Naive thymus-derived CD4-positive, alpha-beta T cell (primary cell): ENCODE measurements at places on chromosomes 7 and 10. TPM values are rescaled to one million over a fixed set of nuclear protein-coding genes. Genes with fewer than 3 reads are reported as not detected.

- DNase-seq = no peak
These were observed 1.5 kb downstream of the CWF19L1 start for GRCh38 chr10:100265821-100266485.

GRCh38 chr10:103894441-103894864, 23.5 kb downstream of the STN1 start:
- DNase-seq = no peak

GRCh38 chr10:104028146-104028545, 57.5 kb downstream of the COL17A1 start:
- DNase-seq = peak; percentile 15

DNA sequence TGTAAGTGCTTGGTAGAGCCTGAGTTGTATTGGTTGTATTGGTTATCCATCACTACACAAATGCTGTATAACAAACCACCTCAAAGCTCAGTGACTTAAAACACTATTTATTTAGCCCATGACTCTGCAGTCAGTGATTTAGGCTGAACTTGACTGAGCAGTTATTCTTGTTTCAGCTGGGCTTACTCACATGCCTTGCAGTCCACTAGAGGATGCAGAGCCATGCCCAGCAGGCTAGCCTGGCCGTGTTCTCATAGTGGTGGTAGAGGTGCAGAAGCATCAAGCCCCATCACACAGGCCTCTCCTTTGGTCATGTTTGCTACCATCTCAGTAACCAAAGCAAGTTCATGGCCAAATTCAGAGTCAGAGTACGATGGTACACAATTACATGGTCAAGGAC, 43.9 kb downstream of the LUC7L2 start:
- no peak for DNase-seq

- DNase-seq = no peak
These were observed 121.2 kb downstream of the EMX2 start for GRCh38 chr10:117663750-117664149.

DNA sequence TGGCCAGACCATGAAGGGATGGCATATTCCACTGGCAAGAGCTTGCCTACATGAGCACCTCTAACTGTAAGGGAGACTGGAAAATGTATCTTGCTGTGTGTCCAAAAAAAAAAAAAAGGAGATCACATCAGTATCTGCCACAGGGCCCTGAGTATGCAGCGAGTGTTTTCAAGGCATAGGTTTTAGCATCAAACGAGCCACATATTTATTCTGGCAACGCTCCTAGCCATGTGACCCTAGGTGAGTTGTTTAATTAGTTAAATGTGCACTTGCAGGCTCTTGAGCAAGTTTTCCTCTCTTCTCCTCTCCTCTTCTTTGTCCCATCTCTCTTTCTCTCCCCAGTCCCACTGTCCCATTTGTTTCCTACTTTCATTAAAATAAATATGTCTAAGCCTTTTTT, 428.7 kb upstream of the AKR1E2 start:
- no peak for DNase-seq

- no peak for DNase-seq
These were observed 9.2 kb upstream of the LRRC20 start for GRCh38 chr10:70391654-70392053.

DNA sequence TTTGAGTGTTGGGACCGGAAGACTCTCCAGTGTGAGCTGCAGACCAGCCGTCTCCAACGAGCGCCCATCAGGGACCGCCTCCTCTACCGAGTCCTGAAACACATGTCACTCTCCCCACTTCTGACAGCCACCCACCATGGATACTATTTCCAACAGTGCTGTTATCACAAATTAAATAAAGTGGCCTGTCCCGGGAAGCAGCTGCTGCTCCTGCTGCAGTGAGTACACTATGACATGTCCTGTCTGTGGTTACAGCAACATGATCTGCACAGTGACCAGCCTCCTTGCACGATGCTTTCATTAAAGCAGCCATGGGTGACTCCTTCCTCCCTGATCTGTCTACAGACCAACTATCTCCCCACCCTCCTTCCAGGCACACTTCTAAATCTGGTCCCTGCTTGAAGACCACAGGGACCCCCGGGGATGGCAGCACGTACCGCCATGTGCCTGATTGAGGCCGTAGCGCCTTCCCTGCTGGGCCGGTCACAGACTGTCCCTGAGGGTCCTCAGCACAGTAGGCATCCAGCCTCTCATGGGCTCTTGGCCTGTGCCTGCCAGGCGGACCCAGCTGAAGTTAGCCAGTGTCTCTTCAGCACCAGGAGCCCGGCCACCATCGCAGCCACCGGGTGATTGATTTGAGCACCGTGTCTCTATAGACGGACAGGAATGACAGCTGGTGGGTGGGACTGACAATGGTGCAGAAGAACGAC, 58.8 kb downstream of the TCERG1L start:
- DNase-seq = no peak

DNA sequence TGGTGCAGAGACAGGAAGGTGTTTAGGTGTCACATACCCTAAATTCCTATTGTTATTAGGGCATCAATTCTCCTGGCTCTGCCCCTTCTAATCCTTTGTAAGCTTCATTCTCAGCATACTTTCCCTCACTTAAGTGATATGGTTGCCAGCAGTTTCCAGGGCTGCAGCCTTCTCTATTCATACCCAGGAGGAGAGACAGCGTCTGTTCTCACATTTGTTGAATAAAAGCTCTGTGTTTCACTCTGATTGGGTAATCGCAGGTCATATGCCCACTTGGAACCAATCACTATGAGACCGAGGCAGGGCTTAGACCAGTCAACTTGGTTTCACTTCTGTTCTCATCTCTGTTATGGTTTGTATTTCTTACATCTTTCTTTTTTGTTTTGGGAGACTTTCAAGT, 109.6 kb upstream of the MTPN start:
- no peak for DNase-seq

DNA sequence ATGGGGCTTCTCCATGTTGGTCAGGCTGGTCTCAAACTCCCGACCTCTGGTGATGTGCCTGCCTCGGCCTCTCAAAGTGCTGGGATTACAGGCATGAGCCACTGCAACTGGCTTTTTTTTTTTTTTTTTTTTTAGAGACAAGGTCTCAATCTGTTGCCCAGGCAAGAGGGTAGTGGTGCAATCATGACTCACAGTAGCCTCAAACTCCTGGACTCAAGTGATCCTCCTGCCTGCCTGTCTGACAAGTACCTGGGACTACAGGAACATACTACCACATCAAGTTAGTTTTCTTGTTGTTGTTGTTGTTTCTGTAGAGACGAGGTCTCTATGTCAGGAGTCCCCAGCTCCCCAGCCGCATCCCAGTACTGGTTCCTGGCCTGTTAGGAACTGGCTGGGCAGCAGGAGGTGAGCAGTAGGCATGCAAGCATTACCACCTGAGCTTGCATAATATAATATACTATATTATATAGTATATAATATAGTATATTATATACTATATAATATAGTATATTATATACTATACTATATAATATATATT, 55.7 kb downstream of the TPK1 start:
- DNase-seq = no peak

DNA sequence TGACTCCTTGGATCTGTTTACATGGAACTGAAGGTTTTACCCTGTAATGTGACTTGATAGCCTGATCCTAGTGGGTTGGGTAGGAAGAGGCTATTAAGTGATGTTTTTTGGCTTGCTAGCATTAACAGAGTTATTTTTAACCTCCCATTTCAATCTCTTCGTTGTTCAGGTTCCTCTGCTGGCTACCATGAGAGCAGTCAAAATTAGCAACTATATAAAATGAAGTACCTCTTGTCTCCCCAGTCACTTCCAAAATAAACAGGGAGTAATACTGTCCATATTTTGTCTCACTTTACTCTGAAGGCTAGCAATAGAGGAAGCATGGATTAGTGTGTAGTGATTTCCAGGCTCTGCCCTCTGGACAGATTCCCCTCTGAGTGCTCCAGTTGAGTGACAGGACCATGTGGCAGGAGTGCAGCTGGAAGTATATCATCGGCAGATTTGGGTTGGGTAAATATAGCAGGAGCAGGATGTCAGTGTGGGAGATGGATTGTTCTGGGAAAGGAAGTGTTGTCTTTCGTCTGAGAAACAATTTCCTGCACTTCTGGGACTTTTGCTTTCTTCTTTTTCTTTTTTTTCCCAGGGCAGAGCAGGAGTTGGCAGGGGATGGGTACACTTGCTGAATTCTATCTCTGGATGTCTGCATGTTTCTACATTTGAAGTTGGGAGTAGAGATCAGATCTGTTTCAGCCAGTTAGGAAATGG, 35.2 kb downstream of the GBF1 start:
- no peak for DNase-seq

DNA sequence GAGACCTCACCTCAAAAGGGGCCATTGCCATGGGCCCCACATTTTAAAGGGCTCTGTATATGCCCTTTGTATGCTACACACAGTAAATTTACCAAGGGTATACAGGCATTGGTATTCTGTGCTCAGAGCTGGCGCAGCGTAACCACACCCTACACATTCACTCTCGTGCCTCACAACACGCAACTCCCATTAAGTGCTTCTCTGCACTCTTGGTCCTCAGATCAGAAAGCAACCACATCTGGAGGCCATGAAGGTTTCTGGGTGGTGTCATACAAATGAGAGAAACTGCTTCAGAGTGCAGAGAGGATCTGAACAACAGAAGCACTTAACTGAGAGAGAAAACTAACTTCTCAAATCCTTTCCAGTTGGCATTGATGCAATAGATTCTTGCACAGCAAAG, 9.4 kb upstream of the CACUL1 start:
- DNase-seq = no peak

DNA sequence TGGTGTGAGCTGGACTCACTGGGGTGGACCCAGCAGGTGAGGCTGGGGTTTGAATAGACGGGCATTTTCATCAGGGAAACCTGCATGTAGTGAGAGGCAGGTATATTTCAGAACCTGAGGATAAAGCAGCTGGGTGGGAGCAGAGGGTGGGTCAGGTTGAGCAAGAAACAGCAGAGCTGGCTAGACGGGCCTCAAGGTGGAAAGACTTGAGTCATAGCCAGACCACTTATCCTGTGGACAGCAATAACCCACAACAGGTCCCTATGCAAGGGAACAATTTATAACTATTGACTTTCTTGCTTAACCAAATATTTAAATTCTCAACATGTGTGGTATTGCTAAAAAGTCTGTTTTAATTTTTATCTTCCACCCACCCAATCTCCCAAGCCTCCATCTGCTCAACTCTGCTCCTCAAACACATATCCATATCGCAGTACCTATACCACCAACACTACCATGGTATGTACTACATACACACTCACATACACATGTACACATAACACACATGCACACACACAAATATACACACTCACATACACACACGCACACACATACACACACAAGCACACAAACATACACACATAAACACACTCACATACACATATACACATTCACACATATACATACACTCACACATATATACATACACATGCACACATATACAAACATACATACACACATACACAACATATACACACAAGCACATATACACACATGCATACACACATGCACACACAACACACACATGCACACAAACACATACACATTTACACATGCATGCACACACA, 129.0 kb upstream of the C7orf33 start:
- no peak for DNase-seq

DNA sequence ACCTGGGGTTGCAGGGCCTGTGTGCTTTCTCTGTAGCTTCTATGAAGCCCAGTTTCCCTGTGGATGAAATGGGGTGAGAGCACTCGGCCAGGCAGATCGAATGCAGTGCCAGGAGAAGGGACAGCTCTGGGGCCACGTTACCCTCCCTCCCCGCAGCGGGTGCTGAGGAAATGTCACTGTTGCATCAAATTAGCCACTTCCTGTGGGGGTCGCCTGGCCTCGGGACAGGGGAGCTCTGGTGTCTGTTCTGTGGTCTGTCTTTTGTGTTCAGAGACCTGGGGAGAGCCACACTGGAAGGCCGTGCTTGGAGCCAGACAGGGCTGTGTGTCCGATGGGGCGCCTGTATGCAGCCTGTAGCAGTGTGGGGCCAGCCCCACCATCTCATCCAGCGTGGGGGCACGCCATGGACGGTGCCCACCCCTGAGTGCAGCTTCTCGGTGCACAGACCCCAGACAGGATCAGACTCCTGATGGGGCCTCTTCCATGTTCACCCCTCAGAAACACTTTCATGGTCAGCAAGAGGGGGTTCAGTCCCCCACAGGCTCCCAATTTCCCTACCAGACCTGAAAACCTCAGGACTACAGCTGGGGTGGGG, 13.6 kb downstream of the TTYH3 start:
- no peak for DNase-seq

GRCh38 chr7:79317728-79318127, 135.7 kb downstream of the MAGI2 start:
- DNase-seq = no peak

GRCh38 chr7:77447616-77448015, 31.5 kb upstream of the GSAP start:
- no peak for DNase-seq

DNA sequence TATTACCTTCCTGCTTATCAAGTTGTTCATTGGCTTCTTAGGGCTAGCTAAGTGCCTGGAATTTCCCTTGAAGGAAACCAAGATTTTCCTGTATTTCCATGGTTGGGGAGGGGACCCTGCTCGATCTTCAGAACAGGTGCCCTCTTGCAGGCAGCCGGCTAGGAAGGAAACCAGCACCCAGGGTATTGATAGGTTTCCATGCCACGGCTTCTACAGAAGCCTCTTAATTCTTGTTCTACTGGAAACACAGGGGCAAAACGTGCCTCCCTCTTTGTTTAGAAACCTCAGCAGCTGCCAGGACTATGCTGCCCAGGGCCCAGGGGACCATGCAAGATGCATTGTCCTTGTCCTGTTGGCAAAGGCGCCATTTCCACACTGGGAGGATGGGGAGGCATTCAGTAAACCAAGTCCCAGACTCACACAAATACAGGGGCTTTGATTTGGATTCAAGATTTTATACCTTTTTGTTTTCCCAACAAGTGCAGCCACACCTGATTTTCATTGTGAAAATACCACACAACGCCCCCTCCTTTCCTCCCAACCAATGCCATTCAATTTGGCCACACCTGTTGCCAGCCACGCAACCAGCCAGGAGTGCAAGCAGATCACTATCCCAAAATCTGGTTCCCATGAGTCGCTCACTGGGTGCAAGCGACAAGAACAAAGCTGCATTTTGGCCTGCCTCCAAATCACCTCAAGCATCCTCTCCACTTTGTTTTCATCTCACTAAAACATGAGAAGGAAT, 29.6 kb downstream of the C10orf71 start:
- DNase-seq = no peak

DNA sequence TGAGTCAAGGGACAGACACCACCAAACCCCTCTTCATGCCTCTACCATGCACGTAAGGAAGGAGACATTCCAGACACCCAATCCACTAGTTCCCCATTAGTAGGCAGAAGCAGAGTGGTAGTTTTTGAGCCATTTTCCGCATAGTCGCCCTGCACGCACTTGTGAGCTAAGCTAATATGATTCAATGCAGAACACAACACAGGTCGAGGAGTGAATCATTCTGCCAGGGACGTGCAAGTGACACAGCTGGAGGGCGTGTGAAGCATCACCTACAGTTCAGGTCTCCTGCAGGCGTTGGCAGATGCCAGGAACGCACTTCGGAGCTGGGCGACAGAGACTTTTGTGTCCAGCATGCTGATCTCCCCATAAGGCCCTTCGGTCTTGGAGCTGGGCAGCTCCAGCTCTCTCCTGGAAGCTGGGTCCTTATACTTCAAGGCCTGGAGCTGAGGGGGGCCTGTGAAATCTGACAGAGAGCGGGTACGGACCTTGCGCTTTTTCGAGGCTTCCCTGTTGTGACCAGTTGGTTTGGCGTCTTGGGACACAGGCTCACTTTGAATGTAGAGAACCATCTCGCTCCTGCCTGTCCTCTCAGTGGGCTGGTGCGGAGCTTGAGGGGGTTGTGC, 102.4 kb downstream of the SVIL start:
- DNase-seq = no peak

Gene GNG11
- total RNA-seq = not detected

Gene GJD4
- not detected in 2 replicates for total RNA-seq

Gene CAMK2B
- total RNA-seq = 0.12 and 0.18 TPM in 2 replicates

Gene IL6
- total RNA-seq = not detected

Gene TMEM236
- not detected for total RNA-seq

Gene TMEM60
- total RNA-seq = 12.0 TPM
